Thyroid gland (tissue), 4 donors: ENCODE measurements at places on chromosomes 1 and 21. TPM values are rescaled to one million over a fixed set of nuclear protein-coding genes. Genes with fewer than 3 reads are reported as not detected.

PDZK1IP1 gene
- not detected for total RNA-seq

DNA sequence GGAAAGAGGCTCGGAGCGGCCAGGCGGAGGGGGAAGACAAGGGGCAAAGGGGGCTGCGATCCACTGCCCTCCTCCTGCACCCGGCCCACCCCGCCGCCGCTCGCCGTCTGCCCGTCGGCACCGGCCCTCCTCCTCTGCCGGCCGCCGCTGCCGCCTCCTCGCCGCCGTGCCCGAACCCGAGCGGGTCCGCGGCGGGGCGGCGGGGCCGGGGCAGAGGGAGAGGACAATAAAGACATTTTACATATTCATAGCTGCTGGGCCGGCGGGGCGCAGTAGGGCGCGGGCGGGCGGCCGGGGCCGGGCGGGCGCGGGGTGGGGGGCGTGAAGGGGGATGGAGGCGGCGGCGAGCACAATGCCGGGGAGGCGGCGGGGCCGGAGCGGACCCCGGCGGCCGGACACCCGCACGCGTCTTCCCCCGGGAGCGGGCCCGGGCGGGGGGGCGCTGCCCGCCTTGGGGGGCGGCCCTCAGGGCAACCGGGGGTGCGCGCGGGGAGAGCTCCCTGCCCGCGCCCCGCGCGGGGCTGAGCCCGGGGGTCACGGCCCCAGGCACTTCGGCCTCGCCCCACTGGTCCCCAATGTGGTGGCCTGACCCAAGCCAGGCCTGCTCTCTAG lies 546 bp downstream of the POU2F1 start:
- DNase-seq: peak; percentile 41

GRCh38 chr1:48773133-48773532 lies 3.6 kb downstream of the BEND5 start:
- no peak for DNase-seq

DNA sequence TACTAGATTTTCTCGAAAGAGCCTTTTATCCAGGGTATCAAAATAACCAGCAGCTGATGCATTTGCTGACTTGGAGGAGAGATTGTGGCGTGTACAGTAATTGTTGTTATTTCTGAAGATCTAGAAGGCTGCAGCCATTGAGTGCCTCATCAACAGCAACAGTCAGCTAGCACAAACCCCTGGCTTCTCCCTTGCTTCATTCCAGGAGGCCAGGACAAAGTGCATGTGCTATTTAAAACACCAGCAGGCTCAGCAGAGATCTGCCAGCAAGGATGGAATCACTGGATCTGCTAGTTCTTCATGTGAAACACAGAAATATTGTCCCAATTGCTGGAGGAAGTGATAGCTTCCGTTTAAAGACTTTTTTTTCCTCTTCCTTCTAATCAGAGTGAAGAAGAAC lies 2.8 kb upstream of the NGF start:
- no peak for DNase-seq

GUCA2B gene
- total RNA-seq: not detected

GRCh38 chr21:45270306-45270821 lies 17.3 kb downstream of the POFUT2 start:
- no peak for DNase-seq

C4BPA gene
- not detected for total RNA-seq
